Kidney tubule cell (primary cell): ENCODE measurements at places on chromosomes 4 and X.
A peak's percentile ranks its signal among the peaks of the same experiment; 100 is the strongest.

- DNase-seq = peak; percentile 11
Measured at GRCh38 chr4:75821966-75822365, 80.3 kb downstream of the PPEF2 start.

DNA sequence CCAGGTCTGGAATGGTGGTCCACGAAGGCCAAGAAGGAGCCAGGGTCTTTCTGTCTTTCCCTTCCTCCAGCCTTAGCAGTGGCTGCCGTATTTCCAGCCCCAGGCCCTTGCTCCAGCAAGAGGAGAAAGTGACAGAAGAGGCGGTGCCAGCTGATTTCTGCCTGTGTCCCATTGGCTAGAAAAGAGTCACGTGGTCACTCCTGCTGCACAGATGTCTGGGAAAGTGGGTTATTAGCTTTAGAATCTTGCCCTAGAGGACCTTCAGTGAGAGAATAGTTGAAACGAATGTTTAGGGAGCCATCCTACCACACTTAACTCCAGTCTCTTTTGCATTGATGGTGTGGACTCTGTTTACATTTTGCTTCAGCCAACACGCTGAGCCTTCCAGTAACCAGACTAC lies 99.3 kb upstream of the BCOR start:
- no peak for DNase-seq

DNA sequence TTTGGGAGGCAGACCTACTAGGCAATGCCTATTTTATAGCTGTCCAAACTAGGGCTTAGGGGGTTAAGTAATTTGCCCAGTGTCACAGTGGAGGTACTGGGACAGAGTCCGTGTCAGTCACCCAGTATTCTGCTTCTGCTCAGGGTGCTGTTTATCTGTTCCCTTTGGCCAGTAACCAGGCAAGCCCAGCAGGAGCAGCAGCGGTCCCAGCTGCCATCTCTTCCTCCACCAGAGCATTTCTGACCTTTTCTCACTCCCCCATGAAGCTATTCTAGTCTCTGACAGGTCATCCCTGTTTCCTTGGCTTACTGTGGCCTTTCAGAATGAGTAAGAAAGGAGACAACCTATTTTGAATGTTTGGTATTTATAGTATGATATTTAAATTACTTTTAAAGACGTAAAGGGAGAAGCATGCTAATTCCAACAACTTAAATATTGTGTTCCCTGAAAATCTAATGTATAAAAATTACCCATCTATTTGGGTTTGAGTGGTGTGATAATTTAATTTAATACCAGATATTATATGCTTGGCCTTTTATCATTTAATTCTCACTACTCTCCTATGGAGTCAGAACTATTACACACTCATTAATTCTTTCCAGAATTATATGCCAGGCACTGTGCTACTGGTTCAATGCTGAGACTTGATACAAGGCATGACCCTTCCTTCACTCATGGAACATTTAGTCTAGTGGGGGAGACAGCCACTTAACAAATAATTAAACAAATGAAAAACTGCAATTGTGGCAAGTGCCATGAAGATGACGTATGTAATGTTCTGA lies 60.6 kb downstream of the RPS6KA3 start:
- no peak for DNase-seq

GRCh38 chrX:66994729-66995128 lies 355.9 kb upstream of the EDA2R start:
- no peak for DNase-seq

- no peak for DNase-seq
Measured at GRCh38 chr4:25368315-25368714, 8.7 kb upstream of the ANAPC4 start.

GRCh38 chrX:151167791-151168345 lies 8.5 kb upstream of the GPR50 start:
- no peak for DNase-seq

DNA sequence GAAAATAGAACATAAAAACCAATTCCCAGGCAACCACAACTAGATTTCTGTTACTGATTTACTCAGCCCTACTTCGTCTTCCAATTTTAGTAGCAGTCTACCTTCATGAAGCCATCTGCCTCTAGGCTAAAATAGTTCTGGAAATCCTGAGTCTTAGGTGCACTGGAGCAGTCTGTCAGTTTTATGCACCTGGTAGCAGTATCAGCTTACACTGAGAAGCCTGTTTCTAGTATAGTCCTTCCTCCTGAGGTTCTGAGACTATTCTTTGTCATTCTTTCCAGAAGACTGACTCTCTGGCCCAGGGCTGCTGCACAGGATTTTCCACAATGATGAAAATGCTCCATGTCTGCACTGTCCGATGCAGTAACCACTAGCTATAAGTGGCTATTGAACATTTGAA lies 16.9 kb upstream of the HPRT1 start:
- DNase-seq = peak; percentile 72

GRCh38 chrX:40303256-40304077 lies 205.7 kb upstream of the BCOR start:
- DNase-seq = peak; percentile 9

GRCh38 chrX:122389005-122389404 lies 795.1 kb upstream of the GRIA3 start:
- DNase-seq = no peak

- no peak for DNase-seq
Measured at GRCh38 chr4:165635381-165635780, 237.7 kb upstream of the TLL1 start.

- DNase-seq = peak; percentile 81
Measured at GRCh38 chr4:37453281-37453998, 208.9 kb downstream of the NWD2 start.

- peak; percentile 46 for DNase-seq
Measured at GRCh38 chr4:82201303-82201702, 172.5 kb downstream of the HNRNPD start.

DNA sequence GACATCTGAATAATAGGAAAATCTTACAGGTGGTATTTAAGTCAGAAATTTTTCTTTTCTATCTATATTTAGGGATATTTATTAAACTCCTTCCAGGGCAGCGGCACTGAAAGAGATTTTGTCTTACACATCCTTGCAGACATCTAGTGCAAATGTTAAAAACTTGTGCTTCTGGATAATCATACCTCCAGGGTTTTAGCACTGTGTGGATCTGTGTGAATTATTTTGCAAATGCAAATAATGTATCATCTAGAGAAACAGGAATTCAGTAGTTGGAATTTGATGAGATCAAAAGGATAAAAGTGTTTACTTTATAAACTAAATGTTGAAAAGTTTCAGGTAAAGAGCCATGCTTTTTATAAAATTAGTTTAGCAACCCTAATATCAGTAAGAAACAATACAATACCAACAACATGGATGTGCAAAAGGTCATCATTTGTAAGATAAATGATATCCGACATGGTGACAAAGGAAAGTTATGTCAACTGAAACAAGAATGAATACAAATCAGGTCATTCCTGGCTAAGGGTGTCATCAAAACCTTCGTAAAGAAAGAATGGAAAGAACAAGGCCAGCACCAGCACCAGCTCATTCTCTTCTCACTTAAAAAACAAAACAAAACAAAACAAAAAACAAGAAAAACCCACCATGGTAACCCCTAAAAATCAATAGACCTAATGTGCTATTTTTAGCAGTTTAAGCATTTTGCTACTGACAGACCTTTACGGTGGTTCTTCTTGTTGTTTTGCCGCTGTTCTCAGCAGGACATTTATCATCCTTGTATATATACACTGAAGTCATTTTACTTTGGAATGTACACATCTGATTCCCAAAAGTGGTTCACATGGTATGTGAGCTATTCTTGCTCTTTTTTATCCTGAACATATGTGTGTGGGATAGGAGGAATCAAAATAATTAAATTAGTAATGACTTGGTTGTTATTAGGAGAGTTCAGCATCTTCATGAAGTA lies 219.7 kb upstream of the NDST3 start:
- no peak for DNase-seq

DNA sequence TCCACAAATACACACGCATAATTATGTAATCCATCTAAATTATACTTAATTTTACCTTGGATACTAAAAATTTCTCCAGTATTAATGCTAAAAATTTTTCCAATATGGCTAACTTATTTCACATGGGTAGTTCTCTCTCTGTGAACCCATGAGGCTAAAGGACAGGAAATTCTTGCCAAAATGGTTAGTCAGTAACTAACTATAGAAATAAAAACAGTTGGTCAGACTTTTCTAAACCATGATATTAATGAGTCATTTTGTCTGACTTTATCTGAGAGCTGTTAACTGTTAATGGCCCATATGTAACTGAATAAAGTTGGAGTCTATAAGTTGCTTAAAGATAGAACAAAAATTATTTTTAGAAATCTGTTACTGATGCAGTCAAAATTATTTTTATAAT lies 549.4 kb downstream of the TLL1 start:
- DNase-seq = peak; percentile 75

- peak; percentile 17 for DNase-seq
Measured at GRCh38 chr4:54440394-54441136, 211.5 kb downstream of the PDGFRA start.

- DNase-seq = no peak
Measured at GRCh38 chr4:146972036-146972435, 26.4 kb upstream of the TTC29 start.

DNA sequence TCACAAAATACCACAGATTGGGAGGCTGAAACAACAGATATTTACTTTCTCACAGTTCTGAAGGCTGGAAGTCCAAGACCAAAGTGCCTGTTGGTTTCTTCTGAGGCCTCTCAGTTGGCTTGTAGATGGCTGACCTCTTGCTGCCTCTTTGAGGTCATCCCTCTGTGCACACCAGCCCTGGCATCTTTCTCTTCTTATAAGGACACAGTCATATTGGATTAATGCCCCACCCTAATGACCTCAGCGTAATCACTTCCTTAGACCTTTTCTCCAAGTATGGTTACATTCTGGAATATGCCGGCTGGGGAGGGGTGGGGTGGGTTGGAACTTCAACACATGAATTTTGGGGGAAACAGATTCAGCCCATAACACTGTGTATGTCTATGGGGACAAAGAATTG lies 116.2 kb upstream of the LNX1 start:
- no peak for DNase-seq

GRCh38 chr4:185734214-185734613 lies 77.8 kb downstream of the SORBS2 start:
- DNase-seq = no peak

- DNase-seq = no peak
Measured at GRCh38 chrX:141941234-141941633, 37.5 kb downstream of the MAGEC1 start.

DNA sequence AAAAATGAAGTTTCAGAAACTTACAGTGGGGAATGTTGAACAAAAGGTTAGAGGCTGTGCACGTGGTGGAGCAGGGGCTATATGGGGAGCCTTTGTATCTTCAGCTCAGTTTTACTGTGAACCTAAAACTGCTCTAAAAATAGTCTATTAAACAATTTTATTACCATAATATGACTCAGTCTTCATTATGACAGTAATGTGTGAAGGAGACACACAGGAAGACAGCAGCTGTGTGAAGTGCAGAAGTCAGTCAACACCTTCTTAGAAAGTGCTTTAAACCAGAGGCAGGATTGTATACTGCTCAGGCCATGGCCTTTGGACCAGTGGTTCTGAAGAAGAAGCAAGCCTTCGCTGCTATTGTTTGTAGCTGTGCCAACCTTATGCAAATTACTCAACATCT lies 89.7 kb downstream of the ARHGAP10 start:
- DNase-seq = peak; percentile 11

GRCh38 chr4:110620691-110621327 lies 2.1 kb downstream of the PITX2 start:
- DNase-seq = peak; percentile 59

- no peak for DNase-seq
Measured at GRCh38 chr4:53633608-53634007, 42.3 kb upstream of the LNX1 start.

- no peak for DNase-seq
Measured at GRCh38 chrX:151896734-151897474, 15.8 kb upstream of the MAGEA4 start.

DNA sequence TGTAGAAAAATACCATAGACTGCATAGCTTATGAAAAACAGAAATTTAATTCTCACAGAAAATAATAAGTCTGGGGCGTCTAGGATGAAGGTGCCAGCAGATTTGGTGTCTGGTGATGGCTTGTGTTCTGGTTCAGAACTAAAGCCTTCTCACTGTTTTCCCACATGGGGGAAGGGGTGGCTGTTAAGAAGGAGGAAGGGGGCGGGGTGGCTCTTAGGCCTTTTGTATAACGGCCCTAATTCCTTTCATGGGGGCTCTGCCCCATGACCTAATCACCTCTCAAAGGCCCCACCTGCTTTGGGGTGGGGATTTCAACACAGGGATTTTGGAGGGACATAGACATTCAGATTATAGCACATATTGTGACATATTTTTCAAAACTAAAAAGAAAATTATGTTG lies 173.2 kb upstream of the TECRL start:
- DNase-seq = no peak

- no peak for DNase-seq
Measured at GRCh38 chrX:1212532-1212931, at the start of gene CRLF2. CRLF2 (minus strand) TSS chrX:1212649; CDS start chrX:1212634, 15 bp downstream.

- no peak for DNase-seq
Measured at GRCh38 chrX:150907474-150907873, 9.0 kb upstream of the CD99L2 start.

DNA sequence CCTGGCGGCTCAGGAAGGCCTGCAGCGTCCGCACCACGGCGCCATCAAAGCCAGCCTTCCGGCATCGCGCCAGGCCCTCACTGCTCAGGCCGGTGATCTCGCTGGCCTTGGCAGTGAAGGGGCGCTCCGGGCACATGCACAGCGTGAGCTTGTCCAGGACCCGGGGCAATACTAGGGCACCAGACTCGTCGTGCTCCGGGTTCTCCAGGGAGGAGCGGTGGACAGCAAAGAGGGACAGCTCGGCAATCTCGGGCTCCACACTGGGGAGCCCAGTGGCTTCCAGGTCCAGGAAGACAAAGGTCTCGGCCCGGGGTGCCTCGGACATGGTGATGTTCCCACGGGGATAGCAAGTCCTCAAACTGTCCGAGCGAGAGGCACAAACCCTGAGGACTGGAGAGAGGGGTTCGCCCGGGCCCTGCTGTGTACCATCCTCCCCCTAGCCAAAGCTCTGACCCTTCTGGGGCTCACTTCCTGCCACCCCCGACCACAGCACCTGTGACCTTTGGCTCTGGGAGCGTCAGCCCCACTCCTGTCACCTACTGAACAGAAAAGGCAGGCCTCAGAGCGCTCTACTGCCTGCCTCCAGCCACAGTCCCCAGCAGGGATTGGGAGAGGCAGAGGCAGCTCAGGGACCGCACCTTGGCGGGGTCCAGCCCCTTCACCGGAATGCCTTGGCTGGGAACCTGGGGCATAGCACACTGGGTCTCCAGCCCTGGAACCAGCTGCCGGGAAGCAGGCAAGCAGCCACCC lies 575 bp downstream of the TREX2 start:
- no peak for DNase-seq

GRCh38 chr4:155566354-155566753 lies 100.3 kb upstream of the GUCY1A1 start:
- DNase-seq = no peak

- no peak for DNase-seq
Measured at GRCh38 chrX:11172415-11172814, 61.3 kb downstream of the HCCS start.

- DNase-seq = no peak
Measured at GRCh38 chr4:6125103-6125651, 75.2 kb downstream of the JAKMIP1 start.

- DNase-seq = no peak
Measured at GRCh38 chr4:124279741-124280140, 432.8 kb downstream of the ANKRD50 start.

- no peak for DNase-seq
Measured at GRCh38 chr4:85132570-85132969, 166.1 kb upstream of the WDFY3 start.
